Left lung (tissue), 14 donors: ENCODE measurements at places on chromosomes 16 and 17.

- DNase-seq: no peak
Observed at GRCh38 chr16:58485184-58485887, 14.6 kb upstream of the NDRG4 start.

DNA sequence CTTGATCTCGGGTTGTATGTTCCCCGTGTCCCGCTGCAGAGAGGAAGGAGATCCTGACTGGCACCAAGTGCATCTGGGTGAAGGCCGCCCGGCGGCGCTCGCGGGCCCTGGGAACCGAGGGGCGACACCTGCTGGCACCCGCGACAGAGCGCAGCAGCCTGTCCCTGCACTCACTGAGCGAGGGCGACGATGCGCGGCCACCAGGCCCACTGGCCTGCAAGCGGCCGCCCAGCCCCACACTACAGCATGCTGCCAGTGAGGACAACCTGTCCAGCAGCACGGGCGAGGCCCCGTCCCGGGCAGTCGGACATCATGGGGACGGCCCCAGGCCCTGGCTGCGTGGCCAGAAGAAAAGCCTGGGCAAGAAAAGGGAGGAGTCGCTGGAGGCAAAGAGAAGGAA lies 7.5 kb downstream of the BTBD17 start:
- no peak for DNase-seq

GRCh38 chr17:39352986-39353385 lies 48.4 kb downstream of the FBXL20 start:
- no peak for DNase-seq

DNA sequence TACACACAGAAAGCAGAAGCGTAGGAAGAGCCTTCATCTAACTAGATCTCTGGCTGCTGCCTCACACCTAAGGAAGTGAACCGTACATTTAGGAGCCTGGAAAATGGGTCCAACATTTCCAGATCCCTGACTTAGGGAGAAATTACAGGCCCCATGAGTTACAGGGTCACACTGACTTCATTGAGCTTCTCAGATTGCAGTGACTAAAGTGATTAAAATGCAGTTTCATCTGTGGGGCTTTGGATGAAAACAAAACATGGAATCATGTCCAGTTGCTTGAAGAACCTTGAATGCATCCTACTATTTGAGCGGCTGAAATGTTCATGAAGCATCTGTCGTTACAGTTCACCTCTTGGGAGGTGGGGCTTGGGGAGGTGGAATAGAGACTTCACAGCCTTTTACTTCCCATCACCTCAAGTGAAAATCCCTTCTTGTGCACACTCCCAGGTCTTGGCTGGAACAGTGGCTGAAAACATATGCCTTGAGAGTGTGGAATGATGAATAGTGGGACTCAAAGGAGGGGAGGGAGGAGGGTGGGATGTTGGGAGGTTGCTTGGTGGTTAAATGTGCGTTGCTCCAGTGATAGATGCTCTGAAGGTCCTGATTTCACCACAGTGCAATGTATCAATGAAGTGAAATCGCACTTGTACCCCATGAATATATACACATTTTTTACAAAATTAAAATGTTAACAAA lies 19.7 kb downstream of the TEKT3 start:
- no peak for DNase-seq

GRCh38 chr17:70956726-70957125 lies 787.4 kb downstream of the KCNJ2 start:
- no peak for DNase-seq

DNA sequence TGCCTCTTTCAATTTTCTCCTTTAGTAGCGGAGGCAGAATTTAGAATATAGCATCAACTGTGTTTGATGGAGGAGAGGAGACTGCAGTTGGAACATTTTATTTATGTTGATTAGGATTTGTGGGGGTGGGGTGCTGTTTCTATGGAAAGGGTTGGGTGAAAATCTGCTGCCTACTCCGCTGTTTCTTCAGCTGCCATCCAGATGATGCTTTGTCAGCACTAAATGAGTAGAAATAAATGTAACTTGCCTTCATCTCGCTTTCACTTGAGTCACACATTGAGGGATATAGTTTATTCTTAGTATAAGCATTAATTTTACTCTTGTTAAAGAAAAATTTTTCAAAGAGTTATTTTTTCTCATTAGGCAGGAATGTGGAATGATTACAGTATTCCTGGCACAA lies 42.1 kb downstream of the ABHD15 start:
- no peak for DNase-seq
